NCI-H1092 treated with DMSO at 0.1 percent for 48 hours (cell line): ENCODE measurements at places on chromosomes 13 and 19.

- no peak for DNase-seq
These were observed 6.8 kb downstream of the CEACAM1 start for GRCh38 chr19:42521346-42522030.

DNA sequence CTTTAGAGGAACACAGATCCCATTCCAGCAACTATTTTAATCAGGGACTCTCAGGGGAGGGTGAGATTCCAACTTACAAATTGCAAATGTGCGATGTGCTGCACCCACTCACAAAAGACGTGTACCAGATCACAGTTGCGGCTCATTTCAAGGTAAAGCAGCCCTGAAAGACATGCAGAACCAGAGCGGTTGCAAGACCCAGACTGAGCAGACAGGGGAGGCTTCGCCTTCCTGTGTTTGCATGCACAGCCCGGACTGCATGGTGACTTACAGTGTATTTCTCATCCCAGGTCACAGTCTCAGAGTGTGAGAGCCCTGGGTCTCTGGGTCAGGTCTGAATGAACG, 84.6 kb downstream of the ATP11A start:
- DNase-seq: no peak

DNA sequence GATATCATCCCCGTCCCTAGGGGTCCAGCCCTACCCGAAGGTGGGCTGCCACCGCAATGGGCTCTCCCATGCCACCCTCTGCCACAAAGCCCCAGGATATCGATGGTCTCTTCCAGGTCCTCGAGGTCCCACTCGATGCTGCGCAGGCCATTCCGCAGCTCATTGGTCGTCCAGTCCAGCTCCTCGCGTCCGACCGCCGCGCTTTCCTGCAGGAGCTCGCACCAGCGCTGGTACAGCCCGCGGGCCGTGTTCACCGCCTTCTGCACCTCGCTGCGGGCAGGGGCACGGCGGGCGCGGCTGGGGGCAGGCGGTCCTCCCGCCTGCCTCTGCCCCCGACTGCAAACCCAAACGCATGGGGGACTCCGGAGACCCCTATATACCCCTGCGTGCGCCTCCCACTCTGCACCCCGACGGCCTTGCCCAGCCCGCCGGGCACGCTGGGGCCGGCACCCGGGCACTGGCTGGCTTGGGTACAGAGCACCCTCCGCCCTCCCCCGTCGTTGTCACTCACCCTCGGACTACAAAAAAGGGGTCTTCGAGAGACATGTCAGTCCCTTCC, 468 bp downstream of the STX10 start:
- peak; percentile 63 for DNase-seq

GRCh38 chr19:7921967-7922835, 2.1 kb downstream of the SNAPC2 start:
- DNase-seq: no peak

- DNase-seq: no peak
These were observed 146.7 kb upstream of the SPACA7 start for GRCh38 chr13:112229445-112229844.

- peak; percentile 51 for DNase-seq
These were observed 509 bp downstream of the TPP2 start for GRCh38 chr13:102597029-102597961.

DNA sequence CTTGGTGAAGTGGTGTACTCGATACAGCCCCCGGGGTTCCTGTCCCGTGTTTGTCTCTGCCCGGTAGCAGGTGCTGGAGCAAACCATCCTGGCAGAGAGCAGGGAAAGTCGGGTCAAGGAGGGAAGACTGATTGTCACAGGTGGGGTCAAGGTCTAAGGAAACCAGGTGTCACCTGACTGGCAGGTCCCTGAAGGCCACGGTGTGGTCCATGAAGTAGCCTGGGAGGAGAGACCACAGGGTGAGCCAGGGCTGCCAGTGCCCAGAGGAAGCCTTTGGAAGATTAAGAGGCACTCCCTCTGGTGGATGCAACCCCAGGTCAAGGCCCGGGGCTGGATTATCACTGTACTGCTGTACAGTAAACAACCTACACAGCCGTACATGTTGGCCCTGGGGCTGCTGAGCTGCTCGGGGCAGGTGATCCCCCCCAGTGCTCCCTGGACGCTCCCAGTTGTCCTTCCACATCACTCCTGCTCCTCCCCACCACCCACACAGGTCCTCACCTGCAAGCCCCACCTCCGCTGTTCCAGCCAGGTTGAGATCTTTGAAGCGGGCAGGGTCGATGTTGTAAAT, 6.0 kb upstream of the CCER2 start:
- no peak for DNase-seq

GRCh38 chr19:19578252-19578651, 40.2 kb downstream of the CILP2 start:
- DNase-seq: peak; percentile 17

GRCh38 chr19:54662730-54663129, at the start of gene LILRB4:
Gene LILRB4, plus strand, starts transcription at chr19:54662985. Its CDS starts 49 bp downstream, at chr19:54663034.
- DNase-seq: no peak

- no peak for DNase-seq
These were observed 41.9 kb downstream of the GPC6 start for GRCh38 chr13:93268327-93269028.

DNA sequence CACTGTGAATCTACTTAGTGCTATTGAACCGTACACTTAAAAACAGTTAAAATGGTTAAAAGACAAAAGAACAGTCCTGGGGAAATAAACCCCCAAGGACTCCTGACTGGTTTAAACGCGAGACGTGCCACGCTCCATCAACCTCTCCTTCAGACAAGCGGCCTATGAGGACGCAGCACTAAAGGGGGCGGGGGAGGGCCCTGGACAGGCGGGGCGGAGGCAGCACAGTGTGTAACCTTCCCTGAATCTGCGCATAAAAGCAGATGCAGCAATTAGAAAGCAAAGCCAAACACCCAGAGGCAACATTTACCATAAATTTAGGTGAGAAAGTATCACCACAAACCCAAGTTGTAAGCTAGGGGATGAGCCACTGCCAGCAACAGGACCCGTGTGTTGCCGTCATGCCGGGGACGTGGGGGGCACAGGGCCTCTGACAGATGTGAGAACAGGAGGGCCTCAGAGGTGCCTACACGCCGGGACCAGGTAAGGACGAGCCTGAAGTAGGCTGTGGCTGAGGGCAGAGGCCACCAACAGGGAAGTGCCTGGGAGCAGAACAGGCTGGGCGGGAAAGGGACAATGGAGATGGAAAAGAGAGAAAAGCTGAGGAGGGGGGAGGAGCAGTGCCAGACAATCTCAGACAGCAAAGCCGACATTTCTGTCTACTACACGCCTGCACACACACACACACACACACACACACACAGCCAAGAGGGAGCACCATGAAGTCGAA, 15.3 kb upstream of the ADPRHL1 start:
- no peak for DNase-seq

DNA sequence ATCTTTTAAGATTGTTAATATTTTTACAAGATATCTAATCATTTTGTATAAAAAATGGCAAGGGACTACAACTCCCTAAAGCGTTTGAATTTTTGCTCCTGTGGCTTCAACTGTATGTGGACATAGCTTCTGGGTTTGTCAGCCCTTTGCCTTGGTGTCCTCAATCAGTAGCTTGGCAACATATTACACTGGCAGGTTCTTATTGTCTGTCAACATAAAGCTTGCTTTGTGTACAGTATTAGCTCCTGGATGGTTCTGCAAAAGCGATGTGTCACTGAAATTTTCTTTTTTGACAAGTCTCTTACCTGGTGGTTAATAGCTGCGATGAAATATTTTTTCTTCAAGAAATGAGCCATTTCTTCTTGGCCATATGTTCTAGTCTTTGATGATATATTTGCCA, 190.0 kb downstream of the HS6ST3 start:
- no peak for DNase-seq

DNA sequence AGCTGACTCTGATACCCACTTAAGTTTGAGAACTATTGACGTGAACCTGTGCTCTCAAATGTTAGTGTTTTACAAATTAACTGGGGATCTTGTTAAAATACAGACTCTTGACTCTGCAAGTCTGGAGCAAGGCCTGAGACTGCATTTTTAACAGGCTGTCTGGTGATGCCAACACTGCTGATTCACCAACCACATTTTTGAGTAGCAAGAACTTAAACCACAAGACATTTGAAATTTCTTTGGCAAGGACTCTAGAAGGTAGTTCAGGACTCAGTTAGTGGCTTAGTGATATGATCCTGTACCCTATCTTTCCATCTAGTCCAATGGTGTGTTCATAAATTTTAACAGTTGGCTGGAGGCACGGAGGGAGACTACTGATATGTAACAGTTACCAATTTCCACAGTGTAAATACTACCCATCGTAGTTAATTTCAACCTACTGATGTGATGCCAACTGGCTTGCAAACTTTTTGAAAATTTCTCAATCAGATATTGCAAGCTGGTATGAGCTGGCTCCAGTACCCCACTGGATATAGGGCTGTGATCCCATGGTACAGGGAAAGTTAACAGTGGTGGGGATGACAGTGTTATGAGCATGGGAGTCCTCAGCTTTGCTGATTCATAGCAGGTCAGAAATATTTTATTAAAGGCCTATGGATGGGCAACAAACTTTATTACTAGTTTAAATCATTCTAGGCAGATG, 255.1 kb downstream of the TBC1D4 start:
- no peak for DNase-seq

DNA sequence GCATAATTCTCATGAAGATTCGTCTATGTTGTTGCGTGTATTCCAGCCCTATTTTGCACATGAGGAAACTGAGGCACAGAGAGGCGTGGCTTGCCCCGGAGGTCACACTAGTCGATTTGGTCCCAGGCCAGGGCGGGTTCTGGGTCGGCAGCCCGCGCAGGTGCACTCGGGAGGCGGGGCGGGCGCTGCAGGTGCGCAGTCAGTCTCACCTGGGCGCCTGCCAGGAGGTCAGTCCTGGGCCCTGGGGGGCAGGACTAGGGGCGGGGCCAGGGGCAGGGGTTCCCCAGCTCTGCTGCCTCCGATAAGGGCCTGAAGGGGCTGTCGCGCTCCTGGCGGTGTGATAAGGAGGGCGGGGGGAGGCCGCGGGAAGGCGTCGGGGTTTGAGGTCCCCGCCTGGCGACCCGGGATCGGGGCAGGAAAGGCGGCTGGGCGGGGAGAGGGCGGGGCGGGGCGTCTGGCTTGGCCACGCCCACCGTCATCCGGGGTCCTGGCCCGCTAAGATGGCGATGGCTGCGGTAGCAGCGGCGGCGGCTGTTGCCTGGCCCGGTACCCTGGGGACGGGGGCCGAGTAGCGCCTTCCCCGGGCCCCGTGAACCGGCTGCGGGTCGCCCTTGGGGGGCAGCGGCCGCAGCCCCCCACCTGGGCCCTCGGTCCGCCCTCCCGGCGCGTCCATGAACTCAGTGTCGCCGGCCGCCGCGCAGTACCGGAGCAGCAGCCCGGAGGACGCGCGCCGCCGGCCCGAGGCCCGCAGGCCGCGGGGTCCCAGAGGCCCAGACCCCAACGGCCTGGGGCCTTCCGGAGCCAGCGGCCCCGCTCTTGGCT, at the start of gene ATG4D:
Gene ATG4D (plus strand): TSS at position 485 of the 822 bp plus-strand sequence. CDS start 187 bp downstream, at position 672.
- DNase-seq: peak; percentile 89

- no peak for DNase-seq
These were observed 112.1 kb downstream of the ZNF737 start for GRCh38 chr19:20453425-20453935.

- no peak for DNase-seq
These were observed 28.5 kb downstream of the MYCBP2 start for GRCh38 chr13:77298426-77298825.

DNA sequence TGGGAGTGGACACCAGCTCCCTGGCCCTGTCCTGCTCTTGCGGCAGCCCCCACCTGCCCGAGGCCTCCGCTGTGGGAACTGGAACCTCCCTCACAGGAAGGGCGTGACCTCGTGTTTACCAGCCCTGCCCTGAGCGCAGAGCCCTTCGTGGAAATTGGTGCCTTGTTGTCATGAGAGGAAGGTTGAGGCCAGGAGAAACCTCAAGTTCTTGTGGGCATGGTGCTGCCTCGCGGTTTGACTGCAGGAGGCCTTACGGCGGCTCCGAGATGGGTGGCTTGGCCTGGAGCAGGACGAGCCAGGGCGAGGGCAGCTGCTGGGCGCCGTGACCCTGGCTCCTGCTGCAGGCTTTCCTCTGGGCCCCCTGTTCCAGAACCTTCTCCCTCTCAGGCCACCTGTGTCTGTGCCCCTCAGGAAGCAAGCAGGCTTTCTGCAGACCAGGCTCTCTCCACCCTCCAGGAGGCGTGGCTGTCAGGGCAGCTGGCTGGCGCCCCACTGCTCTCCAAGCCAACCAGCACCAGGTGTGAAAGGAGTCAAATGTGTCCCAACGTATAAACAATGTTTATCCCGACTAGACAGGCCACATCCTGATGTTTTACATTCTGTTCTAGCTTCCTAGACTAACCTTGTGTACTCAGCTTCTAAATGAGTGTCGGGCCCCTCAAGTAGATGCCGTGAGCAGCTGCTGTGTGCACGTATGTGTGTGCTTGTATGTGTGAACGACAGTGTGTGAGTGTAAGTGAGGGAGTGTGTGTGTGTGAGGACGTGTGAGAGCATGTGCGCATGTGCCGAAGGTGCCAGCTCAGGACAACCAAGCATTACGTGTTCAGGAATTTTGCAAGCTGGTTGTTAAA, 10.4 kb upstream of the RASA3 start:
- DNase-seq: peak; percentile 77

GRCh38 chr19:9362905-9363304, at the start of gene ZNF177:
Gene ZNF177, plus strand, starts transcription at chr19:9363013. Its CDS starts 15,299 bp downstream, at chr19:9378312.
- peak; percentile 30 for DNase-seq

DNA sequence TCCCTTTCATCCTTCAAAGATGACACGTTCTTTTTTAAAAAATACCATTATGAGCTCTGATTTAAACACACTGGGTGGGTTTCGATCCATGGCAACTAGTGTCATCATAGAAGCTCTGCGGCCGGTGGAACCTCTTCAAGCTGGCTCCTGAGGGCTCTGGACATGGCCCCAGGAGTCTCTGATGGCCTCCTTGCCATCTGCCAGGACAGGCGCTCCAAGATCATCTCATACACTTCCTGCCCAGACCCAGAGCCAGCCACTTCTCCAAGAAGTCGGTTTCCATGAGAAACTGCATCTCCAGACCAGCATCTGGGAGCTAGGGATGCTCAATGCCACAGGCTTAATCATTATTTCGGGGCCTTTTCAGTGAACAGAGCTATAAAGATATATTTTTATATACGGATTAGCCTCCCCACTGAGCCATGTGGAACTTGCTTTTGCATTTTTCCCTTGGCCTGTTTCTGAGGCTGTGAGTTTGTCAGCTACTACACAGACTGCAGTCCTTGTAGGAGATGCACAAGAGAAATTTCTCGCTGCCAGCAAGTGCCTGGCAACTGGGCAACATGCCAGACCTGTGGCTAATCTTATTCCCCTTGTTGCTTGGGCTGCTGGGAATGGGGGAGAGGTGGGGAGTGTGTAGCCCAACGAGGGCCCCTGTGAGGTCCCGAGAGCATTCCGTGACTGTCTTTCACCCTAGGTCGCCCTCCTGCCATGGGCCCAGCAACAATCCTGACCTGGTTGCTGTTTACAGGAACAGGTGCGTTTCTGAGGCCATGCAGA, 15.9 kb downstream of the SUGP1 start:
- no peak for DNase-seq

- peak; percentile 27 for DNase-seq
These were observed 24.2 kb upstream of the TTYH1 start for GRCh38 chr19:54390942-54391577.

GRCh38 chr13:98664047-98664446, 87.1 kb upstream of the STK24 start:
- DNase-seq: peak; percentile 49

DNA sequence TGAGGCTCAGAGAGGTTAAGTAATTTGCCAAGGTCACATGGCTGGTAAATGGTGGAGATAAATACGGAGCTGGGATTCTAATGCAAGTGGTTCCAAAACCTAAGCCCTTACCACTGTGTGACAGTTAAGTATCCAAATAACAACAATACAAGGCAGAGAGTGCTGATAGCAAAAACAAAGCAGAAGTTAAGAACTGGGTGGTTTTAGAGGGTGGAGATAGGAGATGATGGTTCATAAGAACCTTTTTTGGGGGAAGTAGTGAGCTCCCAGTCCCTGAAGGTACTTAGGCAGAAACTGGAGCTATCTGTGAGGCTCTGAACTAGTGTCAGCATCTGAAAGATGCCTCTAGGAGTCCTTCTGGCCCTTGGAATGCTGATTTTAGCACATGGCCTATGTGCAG, 56.2 kb upstream of the UBE2L5 start:
- DNase-seq: no peak
